ENCODE measurements at places on chromosomes 2 and 18.

GRCh38 chr2:54310311-54310710 is 54.3 kb upstream of the TSPYL6 start:
- DNase-seq, result no peak
- no peaks in the 10 kb centered on the region for H3K36me3 ChIP-seq
- H3K4me3 ChIP-seq, result no peak overlapping the region
- H3K27me3 ChIP-seq, result no peaks in the 10 kb centered on the region
- no peak overlapping the region for H3K27ac ChIP-seq

DNA sequence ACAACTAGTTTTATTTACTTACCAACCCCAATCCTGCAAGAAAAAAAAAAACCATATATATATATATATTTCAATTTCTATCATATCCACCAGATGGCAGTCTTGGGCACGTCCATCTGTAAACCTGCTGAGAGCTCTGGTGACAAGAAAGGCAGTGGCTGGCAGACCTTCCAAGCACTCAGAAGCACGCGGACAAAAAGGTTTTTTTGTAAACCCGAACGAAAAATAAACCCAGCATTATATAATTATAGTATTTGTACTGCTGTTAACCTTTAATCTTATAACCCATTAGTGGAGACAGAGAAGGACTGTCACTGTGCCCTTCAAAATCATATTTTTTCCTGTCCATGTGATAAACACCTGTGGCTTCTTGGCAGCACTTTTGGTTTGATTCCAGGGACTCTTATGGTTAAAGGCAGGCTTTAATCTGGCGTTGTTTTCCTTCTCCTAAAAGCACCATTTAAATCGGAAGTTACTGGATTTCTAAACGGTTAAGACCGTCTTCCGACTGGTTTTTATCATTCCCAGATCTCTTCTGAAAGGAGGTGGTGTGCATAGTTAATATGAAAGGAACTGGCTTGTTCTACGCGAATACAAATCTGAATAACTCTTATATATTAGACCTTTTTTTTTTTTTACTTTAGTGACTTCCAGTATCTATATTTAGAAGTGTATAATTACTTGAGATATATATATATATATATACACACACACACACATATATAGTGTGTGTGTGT is 31.0 kb upstream of the SLC3A1 start:
- H3K27me3 ChIP-seq, result no peaks in the 10 kb centered on the region
- H3K36me3 ChIP-seq, result no peaks in the 10 kb centered on the region
- H3K4me3 ChIP-seq, result peak overlapping the region; percentile 77
- peak overlapping the region; percentile 62 for H3K27ac ChIP-seq

DNA sequence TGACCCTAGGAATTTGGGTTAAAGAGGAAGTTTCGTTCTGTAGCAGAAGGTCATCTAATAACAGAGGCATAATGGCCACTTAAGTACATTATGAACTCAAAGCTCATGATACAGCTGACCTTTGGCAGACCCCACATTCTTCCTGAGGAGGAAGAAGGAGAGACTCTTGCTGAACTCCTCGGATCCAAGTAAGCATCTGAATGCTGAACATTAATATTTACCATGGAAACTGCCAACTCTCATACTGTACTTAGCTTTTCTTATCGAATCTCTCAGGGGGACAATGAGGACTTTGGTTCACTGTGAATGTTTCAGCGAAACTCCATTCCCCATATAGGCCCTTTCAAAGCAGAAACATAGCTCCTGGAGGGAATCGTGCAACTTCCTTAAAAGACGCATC is 781.4 kb upstream of the GYPC start:
- no peaks in the 10 kb centered on the region for H3K4me1 ChIP-seq
- DNase-seq, result no peak
- no peak overlapping the region for H3K4me3 ChIP-seq
- H3K27me3 ChIP-seq, result no peaks in the 10 kb centered on the region
- no peaks in the 10 kb centered on the region for H3K36me3 ChIP-seq

DNA sequence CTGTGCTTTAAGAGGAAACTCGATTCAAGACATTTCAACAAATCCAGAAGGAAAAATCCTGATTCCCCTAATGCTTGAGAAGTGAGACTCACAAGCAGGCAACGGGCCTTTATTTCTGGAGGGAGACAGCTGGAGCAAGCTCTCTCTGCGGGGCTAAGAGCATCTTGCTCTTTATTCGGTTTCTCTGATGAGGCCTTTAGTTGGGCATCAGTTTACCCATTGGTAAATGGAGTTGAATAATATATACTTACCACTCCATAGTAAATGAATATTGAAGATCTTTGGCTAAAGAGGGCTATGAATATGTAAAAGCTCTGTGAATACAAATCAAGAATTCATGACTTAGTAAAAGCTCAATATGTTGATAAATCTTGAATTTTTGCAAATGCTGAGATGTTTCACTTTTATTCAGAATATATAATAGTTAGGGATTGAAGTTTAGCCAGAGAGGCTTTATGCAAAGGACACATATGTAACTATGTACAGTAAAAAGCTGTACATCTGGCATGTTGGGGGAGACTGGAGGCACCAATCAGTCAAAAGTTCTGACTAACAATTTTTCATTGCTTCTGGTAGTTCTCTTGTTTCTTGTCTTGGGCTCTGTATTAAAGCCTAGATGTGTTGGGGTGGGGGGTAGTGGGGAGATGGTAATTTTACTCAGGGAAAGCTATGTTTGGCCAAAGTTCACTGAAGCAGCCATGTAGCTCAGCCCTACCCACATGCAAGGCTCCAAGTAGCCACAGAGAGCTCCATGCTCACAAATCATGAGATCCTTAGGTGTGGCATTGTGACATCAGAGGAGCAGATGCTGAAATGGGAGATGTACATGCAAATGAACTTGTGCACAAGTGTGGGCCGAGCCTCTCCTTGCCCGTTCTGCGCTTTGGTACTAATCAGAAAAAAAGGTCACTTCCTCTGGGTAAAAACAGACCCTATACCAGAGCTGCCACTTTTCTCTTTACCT is 200.2 kb downstream of the SATB2 start:
- no peak overlapping the region for H3K27ac ChIP-seq
- no peaks in the 10 kb centered on the region for H3K36me3 ChIP-seq
- no peak overlapping the region for H3K4me3 ChIP-seq
- DNase-seq, result no peak
- H3K27me3 ChIP-seq, result no peaks in the 10 kb centered on the region

GRCh38 chr18:36650906-36651305 is 177.9 kb downstream of the TPGS2 start:
- no peak overlapping the region for H3K27ac ChIP-seq
- no peaks in the 10 kb centered on the region for H3K36me3 ChIP-seq
- peaks cover 18% of the 10 kb centered on the region for H3K27me3 ChIP-seq
- DNase-seq, result no peak
- no peaks in the 10 kb centered on the region for H3K4me1 ChIP-seq

- H3K4me1 ChIP-seq, result no peaks in the 10 kb centered on the region
- no peaks in the 10 kb centered on the region for H3K36me3 ChIP-seq
- H3K27me3 ChIP-seq, result no peaks in the 10 kb centered on the region
- H3K27ac ChIP-seq, result no peak overlapping the region
Observed at GRCh38 chr2:122634256-122634655, 878.8 kb downstream of the TSN start.

DNA sequence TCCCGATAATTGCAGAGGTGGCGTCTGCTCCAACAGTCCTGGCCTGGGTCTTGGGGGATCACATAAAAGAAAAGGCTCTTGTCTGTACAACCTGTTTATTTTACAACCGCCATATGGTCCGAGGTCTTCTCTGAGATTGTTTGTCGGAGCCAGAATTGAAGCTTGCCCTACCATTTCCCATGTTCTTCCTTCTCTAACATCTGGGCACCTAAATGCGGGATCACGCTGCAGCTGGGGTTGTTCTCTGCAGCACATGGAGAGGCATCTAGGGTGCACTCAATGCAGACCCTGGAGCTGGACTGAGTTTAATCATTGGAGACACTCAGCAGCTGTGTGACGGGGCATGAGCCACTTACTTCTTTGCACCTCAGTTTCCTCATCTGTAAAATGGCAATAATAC is 107.7 kb downstream of the ACKR3 start:
- H3K4me3 ChIP-seq, result no peak overlapping the region
- H3K4me1 ChIP-seq, result no peaks in the 10 kb centered on the region
- no peak overlapping the region for H3K27ac ChIP-seq

DNA sequence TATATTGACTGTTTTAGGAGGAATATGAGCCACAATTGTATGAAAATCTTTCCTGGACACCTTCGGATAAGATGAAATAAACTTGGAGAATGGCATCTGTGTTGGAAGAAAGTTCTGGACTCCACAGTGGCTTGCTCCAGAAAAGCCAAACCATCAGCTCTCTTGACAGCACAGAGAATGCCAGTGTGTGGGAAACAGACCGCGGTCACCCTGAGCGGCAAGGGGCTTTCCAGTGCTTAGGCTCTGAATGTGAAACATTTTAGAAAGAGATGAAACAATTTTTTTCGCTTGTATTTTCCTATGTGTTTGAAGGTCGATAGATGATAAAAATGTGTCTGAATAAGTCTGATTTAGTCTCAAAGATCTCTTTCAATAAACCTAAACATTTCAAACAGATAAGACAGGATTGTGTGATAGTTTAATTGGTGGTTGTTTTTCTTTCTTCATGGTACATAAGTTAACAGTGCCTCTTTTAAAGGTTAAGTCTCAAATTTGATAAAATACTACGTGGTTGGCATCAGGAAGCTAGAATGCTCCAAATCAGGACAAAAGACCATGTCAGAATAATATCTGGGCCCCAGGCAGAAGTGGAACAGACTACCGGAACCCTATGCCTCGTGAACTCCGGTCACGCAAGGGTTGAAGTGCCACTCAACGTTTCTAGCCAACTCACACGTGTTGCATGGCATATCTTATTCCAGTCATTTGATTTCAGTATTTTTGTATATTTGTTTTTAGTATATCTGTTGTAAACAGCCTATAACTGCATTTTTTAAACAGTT is 28.9 kb downstream of the PTGR3 start:
- H3K4me1 ChIP-seq, result no peaks in the 10 kb centered on the region
- H3K27me3 ChIP-seq, result no peaks in the 10 kb centered on the region
- H3K4me3 ChIP-seq, result no peak overlapping the region
- peaks cover 2% of the 10 kb centered on the region for H3K36me3 ChIP-seq
- no peak for DNase-seq
- H3K27ac ChIP-seq, result no peak overlapping the region

DNA sequence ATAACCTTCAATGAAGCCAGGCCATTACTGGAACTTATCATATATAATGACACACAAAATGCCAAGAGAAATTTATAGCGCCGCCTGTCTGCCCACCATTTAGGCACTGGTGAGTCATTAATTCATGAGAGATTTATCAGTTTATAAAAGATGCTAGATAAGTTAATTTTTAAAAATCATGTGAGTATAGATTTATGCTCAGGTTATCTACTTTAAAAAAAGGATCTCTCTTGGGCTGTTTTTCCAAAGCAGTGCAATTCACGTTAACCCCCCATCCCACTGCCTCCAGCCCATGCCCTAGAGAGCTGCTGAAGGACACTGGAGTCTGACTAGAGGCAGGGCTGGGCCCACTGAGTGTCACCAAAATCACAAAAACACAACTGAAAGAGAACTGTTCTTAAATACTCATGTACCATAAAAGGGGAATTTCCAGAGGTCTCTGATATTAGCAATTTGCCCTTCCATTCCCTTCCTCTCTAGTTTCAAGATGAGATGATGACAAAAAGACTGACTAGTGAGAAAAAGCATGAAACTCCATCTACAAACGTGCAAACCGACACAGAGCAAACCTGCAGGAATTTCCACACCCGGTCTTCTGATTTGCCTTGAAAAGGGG is 160.8 kb downstream of the BCL2 start:
- no peaks in the 10 kb centered on the region for H3K27me3 ChIP-seq
- H3K4me3 ChIP-seq, result peak overlapping the region; percentile 85
- peak overlapping the region; percentile 98 for H3K27ac ChIP-seq
- peaks cover 99% of the 10 kb centered on the region for H3K4me1 ChIP-seq
- H3K36me3 ChIP-seq, result peaks cover 63% of the 10 kb centered on the region
- DNase-seq, result peak; percentile 63

DNA sequence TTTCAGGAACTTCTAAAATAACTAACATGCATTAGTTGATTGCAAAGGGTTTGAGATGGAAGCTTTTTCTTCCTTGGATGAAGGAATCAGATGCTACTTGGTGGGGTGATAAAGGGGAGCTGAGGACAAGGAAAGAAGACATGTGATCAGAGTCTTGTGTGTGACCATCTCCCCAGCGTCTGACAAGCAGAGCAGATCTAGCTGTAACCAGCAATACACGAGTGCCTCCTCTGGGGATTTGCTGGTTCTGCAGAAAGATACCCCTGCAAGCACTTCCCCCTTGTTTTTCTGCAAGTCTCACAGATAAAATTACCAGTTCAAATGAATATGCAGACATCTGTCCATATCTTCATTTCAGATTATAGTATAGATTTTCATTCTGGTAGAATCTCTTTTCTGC is 2.7 kb downstream of the CDH7 start:
- H3K27ac ChIP-seq, result no peak overlapping the region
- DNase-seq, result no peak
- no peaks in the 10 kb centered on the region for H3K36me3 ChIP-seq

DNA sequence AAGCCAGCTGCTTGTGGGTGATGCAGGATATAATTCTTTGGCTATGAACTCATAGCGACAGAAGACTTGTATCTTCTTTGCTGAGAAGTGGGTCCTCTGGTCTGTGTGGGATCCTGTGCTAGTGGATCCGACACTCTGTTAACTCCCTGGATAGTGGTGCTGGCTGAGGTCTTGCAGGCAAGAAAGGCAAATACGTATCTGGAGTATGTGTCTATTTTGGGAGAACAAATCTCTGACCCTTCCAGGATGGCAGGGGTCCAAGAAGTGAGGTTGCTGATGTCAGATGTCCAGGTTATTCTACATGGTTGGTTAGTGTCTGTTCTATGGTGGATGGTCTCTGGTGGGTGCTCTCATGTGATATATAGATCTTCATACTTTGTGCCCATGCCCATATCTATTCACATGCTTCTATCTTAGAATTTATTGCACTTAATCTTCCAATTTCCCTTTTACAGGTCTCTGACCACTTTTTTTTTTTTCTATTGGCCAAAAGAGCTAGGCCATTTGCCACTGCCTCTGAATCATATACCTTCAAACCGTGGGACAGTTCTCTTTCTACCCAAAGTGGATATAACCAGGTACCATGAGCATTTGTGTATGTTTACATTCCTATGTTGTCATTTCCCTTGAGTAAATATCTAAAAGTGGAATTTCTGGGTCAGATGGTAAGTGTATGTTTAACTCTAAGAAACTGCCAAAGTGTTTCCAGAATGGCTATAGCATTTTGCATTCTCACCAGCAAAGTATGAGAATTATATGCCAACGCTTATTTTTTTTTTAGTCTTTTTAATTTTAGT is 45.1 kb upstream of the RBMS1 start:
- H3K4me1 ChIP-seq, result peaks cover 1% of the 10 kb centered on the region
- H3K27me3 ChIP-seq, result no peaks in the 10 kb centered on the region
- no peak for DNase-seq
- H3K36me3 ChIP-seq, result no peaks in the 10 kb centered on the region

DNA sequence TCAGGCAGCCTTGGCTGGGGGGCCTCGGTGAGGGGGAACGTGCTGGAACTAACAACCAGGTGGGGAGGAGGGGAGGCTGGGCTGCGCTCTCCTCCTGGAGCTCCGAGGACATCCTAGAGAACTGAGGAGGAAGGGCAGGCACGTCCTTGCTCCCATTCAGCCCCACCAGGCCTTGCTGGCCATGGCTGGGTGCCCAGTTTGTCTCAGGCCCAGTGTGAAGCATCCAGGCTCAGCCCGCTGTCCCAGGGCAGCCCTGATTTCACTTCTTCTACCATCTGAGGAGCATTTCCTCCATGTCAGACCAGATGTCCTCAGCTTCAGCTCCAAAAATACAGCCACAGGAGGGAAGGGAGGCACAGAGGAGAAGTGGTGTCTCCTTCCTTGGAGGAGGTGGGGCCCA is 125.4 kb downstream of the CELF4 start:
- no peak for DNase-seq
- no peak overlapping the region for H3K27ac ChIP-seq
- H3K4me3 ChIP-seq, result no peak overlapping the region
